D721Med (cell line): ENCODE measurements at places on chromosomes 5 and 9.

DNA sequence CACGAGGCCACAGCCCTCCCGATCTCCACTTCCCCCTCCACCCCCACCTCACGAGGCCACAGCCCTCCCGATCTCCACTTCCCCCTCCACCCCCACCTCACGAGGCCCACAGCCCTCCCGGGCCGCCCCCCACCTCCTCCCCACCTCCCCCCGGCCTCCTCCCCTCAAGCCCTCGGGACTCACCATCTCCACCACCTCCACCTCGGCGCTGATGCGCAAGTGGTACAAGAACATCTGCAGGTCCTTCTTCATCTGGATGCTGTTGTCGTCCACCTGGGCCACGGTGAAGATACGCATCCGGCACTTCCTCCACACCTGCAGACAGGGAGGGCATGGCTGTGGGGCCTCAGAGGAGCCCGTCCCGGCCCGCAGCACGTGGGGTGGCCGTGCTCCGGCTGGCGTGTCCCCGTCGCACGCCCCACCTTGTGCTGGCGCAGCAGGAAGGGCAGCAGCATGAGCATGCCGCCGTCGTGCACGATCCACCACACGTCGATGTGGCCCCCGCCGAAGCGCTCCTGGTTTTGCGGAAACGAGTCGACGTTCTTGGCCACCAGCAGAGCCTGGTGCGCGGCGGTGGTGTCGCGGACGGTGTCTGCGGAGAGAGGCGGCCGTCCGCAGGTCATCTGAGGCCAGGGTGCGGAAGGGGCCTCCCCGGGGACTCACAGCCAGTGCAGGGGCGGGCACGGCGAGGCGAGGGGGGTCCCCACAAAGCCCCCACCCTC is 48.0 kb downstream of the SLC12A7 start:
- DNase-seq, result no peak

GRCh38 chr5:139108063-139108824 is 89.9 kb downstream of the SIL1 start:
- no peak for DNase-seq

DNA sequence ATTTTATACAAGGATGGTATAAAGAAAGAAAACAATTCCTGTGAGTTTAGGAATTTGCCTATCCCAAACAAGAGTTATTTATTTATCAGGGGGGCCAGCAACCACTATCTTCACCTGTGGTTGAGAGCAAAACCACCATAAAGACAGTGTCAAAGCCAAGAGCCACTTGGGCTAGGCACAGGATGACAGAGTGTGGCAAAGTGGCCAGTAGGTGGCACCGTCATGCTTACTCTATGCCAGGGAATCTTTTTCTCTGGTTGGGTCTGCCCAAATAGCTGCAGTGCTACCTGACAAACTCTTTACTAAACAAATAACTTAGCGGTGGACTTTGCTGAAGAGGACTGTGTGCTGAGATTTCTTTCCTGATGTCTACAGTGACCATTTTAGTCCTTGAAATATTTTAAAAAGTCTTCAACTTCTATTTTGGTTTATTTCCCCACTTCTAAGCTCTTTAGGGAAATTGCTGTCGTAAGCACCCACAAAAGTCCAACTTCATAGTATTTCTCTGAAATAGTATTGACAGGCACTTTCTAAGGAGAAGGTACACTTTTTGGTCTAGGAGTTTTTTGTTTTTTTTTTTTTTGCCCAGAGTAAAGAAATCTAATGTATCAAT is 285.0 kb downstream of the RFX3 start:
- peak; percentile 28 for DNase-seq

- no peak for DNase-seq
Measured at GRCh38 chr9:124218987-124219461, 38.7 kb upstream of the NEK6 start.

DNA sequence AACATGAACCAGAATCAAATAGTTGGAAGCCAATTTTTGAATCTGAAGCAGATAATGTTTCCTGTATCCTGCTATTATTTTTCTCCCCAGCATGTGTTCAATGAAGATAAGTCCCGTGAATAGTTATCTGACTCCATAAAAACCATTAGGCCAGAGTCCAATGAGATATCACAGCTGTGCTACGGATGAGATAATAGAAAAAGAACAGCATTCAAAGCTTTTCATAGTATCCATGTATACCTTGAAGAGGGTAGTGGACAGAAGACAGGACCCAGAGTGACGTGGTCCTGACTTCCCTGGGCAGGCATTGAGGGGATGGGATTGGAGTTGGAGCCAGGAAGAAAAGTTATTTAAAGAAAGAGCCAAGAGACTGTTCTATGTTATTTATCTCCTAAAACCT is 50.7 kb upstream of the C6 start:
- DNase-seq, result no peak

DNA sequence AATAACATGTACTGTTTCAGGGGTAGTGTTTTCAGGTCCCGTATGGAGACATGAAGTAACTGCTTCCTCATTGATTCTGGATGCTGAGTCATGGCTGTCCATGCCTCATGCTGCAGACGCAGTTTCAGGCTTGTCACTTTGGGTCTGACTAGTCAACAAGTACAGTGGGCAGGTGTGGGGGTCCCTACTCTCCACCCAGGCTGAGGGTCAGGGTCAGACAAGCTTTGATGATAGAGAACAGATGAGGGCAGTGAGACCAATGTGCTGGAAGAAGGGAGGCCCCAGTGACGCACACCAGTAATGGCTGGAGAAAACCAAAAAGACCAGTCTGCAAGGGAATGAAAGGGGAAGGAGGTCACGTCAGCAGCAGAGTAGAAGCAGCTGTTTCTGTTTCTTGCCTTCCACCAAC is 80.0 kb upstream of the NFIL3 start:
- no peak for DNase-seq

DNA sequence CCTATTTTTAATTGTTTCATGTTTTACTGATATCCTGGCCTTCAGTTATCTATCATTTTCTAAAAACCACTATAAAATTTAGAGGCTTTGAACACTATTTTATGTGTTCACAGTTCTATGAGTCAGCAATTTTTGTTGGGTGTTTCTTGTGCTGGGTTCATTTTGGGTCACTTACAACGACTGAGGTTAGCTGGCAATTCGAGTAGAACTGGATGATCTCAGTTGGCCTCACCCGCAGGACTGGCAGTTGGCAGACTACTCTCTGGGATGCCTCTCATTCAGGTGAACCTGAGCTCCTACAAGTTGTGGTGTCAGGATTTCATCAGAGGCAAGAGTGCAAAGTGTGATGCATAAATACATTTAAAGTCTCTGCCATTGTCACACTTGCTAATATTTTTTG is 151.0 kb upstream of the PAPPA start:
- no peak for DNase-seq

DNA sequence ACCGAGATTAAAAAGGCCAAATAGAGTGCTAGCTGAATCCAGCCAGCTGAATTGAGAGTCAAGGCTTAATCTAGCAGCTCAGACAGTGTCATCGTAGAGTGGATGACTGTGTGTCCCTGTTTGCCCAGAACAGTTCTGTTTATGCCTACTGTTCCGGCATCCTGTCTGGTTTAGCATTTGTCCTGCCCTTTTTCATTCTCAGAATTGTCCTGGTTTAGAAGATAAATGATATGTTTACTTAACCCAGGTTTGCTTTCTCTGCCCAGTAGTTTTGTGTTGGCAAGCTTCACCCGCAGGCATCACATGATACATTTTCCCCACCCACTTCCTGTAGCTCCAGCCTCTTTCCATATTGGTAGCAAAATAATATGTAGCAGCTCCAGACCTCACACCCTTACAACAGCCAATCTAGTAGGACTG is 41.3 kb upstream of the ZSWIM6 start:
- no peak for DNase-seq

DNA sequence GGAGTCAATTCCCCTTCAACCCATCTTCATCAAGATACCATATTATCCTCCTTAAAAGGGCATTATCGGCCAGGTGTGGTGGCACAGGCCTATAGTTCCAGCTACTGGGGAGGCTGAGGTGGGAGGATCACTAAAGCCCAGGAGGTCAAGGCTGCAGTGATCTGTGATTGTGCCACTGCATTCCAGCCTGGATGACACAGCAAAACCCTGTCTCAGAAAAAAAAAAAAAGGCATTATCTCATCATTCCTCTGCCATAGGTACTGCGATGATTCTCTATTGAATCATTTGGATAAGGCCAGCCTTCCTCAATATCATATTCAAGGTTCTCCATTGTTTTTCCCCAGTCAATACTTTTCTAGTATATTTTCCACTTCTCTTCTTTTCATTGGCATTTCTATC is 39.2 kb upstream of the RAB3C start:
- DNase-seq, result no peak

DNA sequence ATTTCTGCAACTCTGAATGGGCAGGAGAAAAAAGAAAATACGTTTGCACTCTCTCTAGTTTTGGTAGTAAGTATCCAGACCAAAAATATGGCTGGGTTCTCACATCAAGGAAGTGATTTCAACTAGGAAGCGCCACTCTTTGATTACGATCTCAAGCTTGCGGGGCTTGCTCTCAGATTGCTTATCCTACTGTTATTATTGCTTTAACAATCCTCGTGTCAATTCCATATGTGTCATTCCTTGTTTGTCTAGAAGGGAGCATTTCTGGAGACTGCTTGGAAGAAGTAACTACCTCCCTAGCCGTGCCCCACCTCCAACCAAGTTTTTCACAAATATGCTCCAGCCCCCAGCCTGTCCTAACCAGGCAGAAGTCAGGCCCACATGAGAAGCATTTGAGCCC is 3.5 kb downstream of the PRUNE2 start:
- DNase-seq, result no peak

DNA sequence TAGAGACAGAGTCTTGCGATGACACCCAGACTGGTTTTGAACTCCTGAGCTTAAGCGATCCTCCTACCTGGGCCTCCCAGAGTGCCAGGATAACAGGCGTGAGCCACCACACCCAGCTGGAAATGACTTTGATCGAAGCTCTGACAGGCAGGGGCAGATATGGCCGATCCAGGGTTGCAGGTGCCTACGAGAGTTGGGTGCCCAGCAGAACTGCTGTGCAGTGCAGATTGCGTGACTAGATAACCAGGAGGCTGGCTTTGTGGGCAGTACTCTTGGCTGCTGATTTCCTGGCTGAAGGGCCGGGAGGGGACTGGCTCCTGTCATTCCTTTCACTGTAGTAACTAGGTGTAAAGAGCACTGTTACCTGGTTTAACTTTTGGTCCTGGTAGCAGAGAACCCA is 11.8 kb downstream of the TBC1D13 start:
- DNase-seq, result no peak

DNA sequence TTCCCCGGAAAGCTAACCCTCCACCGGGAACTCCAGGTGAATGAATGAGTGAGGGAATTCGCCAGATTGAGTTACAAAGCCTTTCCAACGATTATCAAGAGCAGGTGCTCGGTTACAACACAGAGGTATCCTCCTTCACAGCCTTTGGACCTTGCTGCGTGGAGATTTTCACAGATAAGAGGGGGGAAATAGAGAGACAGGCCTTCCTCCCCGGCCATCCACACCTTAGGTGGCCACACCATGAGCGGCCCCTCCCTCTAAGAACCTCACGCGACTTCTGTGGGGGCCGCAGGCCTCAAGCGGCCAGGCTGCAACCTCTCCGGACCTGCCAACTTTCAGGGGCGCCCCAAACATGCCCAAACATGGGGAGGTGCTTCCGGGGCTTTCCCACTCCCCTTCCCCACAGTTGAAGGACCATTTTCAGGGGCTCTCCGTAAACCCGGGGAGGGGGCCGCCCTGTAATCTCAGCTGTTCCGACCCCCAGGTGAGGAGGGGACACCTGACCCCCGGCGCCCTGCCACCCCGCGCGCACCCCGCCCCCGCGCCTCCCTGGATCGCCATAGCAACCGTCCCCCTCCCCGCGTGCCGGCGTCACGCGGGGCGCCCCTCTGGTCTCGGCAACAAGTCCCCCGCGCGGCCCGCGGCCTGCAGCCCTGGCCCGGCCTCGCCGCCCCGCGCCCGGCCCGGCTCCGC is 603 bp downstream of the DENND1A start:
- DNase-seq, result no peak

- DNase-seq, result no peak
Measured at GRCh38 chr5:15431923-15432322, 68.1 kb upstream of the FBXL7 start.

GRCh38 chr5:150658699-150659265 is 2.3 kb upstream of the MYOZ3 start:
- no peak for DNase-seq

DNA sequence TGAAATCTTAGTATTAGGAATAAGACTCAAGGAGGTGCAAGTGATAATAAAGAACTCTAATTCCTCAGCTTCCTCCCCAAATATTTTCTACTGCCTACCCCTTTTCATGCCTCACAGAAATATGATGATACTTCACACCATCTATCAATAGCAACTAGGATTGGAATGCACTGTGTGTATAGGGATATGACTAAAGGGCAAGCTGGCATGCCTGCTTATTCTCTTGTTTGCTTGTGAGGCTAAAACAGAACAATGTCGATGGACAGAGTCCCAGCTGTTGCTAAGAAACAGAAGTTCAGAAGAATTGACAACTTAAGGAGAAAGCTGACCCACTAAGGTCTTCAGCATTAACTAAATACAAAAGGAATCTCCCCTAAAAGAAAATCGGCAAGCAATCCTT is 9.7 kb upstream of the CHD1 start:
- no peak for DNase-seq

DNA sequence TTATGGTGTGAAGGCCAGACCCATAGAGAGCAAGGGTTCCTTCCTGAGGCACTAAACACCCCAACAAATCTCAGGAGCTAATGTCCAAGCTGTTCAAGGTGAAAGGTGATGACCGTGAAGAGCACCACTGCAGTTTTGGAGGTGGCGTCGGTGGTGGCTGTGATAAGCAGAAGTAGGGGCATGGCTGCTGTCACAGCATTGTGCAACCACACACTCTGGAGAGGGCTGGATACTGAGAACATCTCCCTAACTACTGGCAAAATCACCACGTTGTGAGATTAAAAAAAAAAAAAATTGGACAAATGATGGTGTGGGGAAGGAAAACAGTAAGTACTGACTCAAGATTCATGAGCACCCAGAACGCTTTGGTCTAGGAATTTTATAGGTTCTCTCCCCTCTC is 156.5 kb downstream of the PJA2 start:
- no peak for DNase-seq

DNA sequence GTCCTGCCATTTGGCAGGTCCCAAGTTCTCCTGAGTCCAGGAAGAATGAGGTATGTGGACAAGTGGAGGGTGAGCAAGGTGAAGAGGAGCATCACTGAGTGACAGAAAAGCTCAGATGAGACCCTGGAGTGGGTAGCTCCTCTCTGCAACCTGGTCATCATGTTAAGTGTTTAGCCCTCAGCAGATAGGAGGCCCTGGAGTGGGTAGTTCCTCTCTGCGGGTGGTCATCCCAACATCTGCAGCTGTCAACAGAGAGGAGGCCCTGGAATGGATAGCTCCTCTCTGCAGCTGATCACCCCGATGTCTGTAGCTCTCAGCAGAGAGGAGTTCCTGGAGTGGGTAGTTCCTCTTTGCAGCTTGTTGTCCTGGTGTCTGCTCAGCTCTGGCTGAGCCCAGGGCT is 48.4 kb downstream of the NDUFAF2 start:
- DNase-seq, result no peak

GRCh38 chr5:68258531-68258930 is 43.0 kb downstream of the PIK3R1 start:
- DNase-seq, result no peak

- DNase-seq, result no peak
Measured at GRCh38 chr9:95147452-95148207, 169.9 kb downstream of the FANCC start.

- DNase-seq, result no peak
Measured at GRCh38 chr5:71974622-71975021, 132.7 kb upstream of the MAP1B start.
